ENCODE measurements at places on chromosomes 5 and 9. TPM values are rescaled to one million over a fixed set of nuclear protein-coding genes. Genes with fewer than 3 reads are reported as not detected.

DNA sequence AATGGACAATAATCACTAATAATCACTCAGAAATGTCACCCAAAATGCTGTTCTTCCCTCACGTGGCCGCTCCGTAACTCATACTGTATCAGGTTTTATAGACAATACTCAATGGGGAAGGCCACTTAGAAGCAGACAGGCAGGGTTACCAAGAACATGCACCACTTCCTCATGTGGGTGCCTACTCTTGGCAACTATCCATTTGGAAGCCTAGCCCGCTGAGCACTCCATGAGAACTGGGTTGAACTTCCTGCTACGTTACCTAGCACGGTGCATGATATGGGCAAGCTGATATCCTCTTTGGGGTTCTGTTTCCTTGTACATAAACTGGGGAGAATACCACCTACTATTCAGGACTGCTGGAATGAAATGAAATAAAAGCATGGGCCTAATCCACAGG is 14.3 kb downstream of the DAP start:
- DNase-seq, result no peak

BHMT2 gene
- total RNA-seq, result 4.1 TPM

ARHGEF37 gene
- total RNA-seq, result 5.6 TPM

IL13 gene
- total RNA-seq, result not detected

- DNase-seq, result no peak
Measured at GRCh38 chr5:58327289-58327688, 132.6 kb downstream of the PLK2 start.

GRCh38 chr9:89901920-89902319 is 297.1 kb downstream of the GADD45G start:
- DNase-seq, result no peak

- DNase-seq, result no peak
Measured at GRCh38 chr9:123318961-123319421, 37.0 kb upstream of the CRB2 start.

HEMGN gene
- total RNA-seq, result 8.3 TPM

DNA sequence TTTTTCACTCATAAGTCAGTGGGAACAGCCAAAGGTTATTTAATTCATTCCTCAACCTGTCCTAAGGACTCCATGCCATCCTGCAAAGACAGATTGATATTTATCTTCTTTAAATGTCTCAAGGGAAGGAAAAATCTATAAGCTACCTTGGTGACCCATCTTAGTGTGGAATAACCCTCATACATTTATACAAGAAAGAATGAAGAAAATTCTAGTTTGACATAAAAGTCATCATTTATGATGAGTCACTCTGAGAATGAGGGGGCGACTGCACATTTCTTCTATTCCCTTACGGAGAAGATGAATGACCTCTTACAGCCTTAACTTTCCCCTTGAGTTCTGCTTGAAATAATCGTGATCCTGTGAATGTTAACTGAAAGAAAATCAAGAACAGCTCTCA is 26.8 kb upstream of the NUDT12 start:
- no peak for DNase-seq

ADAMTS13 gene
- total RNA-seq, result 1.8 TPM

GRCh38 chr5:3899093-3899492 is 303.5 kb downstream of the IRX1 start:
- no peak for DNase-seq

- DNase-seq, result no peak
Measured at GRCh38 chr5:132411304-132412013, 41.9 kb downstream of the SLC22A5 start.

IL5 gene
- total RNA-seq, result not detected

GRCh38 chr5:157252711-157253465 is 13.0 kb upstream of the CYFIP2 start:
- DNase-seq, result no peak

ZNF883 gene
- 2.9 TPM for total RNA-seq

DNA sequence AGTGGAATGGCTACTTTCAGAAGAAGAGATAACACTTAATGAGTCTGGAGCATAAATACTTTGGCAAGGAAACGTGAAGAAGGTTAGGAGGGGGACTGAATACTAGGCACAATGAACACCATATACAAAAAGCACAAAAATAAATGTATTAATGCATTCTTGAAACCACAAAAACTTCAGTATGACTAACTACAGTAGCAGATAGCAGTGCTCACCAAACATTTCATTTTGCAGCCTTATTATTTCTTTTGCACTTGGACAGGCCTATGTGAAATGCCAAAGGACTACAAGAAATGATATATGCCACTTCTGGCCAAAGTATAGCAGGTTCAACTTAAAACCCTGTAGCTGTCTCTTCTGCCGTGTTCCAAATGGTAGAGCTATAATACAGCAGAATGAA is 26.3 kb downstream of the UBQLN1 start:
- DNase-seq, result no peak

NIPAL4 gene
- total RNA-seq, result 5.0 TPM

C7 gene
- total RNA-seq, result 807 TPM

DNA sequence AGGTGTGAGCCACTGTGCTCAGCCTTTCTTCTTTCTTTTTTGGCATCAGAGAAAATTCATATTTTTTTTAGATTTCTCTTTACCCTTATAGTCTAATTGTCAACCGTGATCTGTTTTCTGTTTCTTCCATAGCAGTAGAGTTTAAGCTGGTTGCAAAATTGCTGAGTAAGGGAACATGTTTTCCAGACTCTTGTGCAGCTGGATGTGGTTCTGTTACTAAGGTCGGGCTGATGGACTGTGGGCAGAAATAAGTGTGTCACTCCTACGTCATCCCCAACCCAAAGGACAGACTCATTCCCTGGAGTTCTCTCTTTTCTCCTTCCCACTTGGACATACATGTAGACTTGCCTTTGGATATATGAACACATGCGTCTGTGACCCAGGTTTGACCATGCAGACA is 64.1 kb upstream of the GOLM1 start:
- DNase-seq, result no peak

DNA sequence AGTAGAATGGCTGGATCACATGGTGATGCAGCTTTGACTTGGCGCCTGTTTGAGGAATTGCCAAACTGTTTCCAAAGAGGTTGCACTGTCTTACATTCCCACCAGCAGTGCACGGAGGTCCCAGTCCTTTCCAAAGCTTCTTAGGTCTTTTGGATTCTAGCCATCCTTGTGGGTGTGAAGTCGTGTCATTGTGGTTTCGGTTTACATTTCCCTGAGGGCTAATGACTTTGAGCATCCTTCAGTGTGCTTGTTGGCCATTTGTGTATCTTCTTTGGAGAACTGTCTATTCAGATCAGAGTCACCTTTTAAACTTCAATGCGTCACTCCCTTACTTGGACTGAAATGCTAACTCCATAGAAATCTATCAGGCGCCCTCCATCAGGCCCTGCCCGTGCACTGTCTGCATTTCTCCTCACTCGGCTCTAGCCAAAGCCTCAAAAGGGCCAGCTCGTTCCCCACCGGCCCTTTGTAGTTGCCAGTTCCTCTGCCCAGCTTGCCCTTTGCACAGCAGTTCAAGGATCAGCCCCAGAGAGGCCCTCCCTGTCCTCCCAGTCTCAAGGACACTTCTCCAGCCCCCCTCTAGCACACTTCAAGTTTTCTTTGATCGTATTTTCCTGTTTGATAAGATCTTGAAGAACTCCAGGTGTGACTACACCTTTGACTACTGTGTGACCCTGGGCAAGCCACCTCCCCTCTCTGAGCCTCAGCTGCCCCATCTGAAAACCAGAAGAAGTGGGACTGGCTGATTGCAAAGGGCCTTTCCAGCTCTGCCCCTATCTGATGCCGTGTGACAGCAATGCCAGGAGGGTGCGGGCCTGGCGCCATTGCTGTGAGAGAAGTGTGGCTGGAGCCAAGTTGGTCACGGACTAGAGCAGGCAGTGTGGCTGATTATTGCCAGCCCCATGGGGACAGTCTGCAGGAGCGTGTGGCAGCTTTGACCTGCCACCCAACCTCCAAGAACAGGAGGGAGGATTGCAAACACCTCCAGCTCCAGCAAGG is 5.6 kb downstream of the HRH2 start:
- no peak for DNase-seq

GRCh38 chr9:75639971-75640610 is 250.4 kb upstream of the PCSK5 start:
- DNase-seq, result no peak

DNA sequence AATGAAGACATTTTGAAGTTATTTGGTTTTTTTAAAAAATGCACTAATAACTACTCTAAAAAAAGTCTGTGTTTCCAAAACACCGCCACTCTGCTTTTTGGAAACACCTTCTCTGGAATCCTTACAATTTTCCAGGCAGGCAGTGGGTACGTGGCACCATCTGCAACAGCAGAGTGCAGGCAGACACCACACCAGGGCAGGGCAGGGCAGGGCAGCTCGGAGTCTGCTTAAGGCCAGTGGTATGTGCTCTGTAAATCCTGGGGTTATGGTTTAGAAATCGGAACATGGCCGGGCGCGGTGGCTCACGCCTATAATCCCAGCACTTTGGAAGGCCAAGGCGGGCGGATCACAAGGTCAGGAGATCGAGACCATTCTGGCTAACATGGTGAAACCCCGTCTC is 97.6 kb downstream of the TLE1 start:
- DNase-seq, result no peak
